ENCODE measurements at places on chromosomes 2 and 18.

- DNase-seq: no peak
Measured at GRCh38 chr2:41724465-41724864, 323.4 kb upstream of the PKDCC start.

- DNase-seq: no peak
Measured at GRCh38 chr2:207048416-207048815, 109.1 kb downstream of the CPO start.

DNA sequence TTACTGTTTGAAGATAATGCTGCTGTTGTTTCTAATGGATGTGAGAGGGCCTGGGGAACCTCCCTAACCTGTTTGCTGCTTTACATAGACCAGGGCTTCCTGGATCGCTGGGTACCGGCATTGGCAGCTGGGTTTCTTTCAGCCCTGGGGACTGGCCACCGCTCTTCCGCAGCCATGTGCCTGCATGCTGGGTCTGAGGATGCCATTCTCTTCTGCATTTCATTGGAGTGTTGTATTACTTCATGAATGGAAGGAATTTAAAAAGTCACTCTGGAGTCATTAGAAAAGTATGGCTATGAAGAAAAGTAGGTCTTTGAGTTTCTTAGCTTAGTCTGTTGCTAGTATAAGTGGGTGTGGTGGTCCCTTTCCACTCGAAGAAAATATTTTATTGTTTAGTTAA lies 107.3 kb upstream of the MGAT5 start:
- DNase-seq: no peak

- peak; percentile 86 for DNase-seq
Measured at GRCh38 chr2:73284296-73285158, at the start of gene FBXO41. Gene FBXO41 (minus strand): TSS chr2:73284478. CDS start chr2:73269630, 14,848 bp downstream.

GRCh38 chr2:191626497-191627151 lies 51.3 kb upstream of the NABP1 start:
- no peak for DNase-seq

- DNase-seq: no peak
Measured at GRCh38 chr2:37645362-37645761, 26.1 kb downstream of the CDC42EP3 start.

GRCh38 chr2:965640-966147 lies 15.0 kb downstream of the SNTG2 start:
- DNase-seq: no peak

DNA sequence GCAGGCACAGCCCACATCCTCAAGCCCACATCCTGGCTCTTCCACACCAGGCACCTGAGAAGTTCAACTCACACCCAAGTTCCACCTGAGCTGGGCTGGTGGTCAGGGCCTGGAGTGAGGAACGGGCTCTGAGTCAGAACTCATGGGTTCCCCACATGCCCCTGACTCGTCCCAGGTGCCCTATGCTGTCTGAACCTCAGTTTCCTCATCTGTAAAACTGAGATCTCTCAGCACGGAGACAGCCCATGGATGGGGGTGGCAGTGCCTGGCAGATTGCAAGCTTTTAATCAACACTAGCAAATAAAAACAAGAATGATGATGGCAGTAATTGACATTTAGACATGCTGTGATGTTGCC lies 307.8 kb downstream of the NDUFA10 start:
- no peak for DNase-seq

GRCh38 chr2:120749506-120750431 lies 14.1 kb downstream of the GLI2 start:
- DNase-seq: no peak

GRCh38 chr2:158125756-158126498 lies 24.3 kb downstream of the UPP2 start:
- DNase-seq: no peak

- DNase-seq: no peak
Measured at GRCh38 chr2:139526781-139527180, 746.6 kb upstream of the NXPH2 start.

DNA sequence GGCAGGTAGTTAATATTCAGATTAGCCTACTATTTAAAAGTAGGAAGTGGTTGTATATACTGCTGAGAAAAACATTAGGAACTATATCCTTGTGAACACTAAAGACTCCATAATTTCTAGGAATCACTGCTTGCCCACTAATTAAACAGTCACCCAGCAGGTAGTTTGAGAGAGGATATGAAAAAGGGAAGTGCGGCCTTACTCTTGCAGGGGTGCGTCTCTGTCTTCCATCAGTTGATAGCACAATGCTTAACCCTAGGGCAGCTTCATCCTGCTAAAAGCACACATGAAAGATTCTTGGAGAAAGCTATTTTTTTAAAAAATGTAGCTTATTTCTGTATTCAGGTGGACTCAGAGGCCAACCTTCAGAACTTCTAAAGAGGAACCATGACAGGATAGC lies 53.1 kb upstream of the ATP5MC3 start:
- DNase-seq: no peak

GRCh38 chr2:96514521-96514920 lies 9.4 kb upstream of the NEURL3 start:
- no peak for DNase-seq

GRCh38 chr2:228701506-228701905 lies 520.0 kb upstream of the SPHKAP start:
- DNase-seq: no peak

DNA sequence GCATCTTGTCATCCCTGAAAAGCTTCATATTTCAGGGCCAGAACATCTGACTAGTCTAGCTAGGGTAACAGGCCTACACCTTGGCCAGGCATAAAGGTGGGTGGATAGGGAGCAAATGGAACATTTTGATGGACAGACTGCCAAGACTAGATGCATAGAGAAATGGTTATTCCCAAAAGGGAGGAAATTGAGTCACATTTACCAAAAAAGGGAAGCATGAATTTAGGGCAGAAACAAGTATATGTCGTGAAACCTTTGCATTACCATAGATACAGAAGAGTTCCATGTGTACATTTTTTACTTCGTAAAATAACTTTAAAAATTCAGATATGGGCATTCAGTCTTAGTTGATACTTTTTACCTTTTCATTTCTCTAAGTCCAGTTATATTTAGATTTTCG lies 101.3 kb upstream of the ZEB2 start:
- no peak for DNase-seq

DNA sequence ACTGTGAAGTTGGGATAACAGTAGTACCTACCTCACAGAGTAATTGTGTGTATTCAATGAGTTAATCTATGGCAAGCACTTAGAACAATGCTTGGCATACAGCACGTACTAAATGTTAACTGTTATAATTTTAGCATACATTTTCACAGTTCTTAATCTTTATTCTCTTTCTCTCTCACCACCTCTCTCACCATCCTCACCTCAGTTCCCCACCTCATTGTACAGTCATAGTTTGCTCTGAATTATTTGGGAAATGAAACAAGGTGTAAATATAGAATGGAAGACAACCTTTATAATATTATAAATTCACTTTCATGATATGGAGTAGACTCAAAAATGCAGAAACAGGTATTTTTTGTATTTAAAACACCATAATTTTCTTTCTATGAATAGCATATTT lies 40.0 kb upstream of the DNAH7 start:
- no peak for DNase-seq

DNA sequence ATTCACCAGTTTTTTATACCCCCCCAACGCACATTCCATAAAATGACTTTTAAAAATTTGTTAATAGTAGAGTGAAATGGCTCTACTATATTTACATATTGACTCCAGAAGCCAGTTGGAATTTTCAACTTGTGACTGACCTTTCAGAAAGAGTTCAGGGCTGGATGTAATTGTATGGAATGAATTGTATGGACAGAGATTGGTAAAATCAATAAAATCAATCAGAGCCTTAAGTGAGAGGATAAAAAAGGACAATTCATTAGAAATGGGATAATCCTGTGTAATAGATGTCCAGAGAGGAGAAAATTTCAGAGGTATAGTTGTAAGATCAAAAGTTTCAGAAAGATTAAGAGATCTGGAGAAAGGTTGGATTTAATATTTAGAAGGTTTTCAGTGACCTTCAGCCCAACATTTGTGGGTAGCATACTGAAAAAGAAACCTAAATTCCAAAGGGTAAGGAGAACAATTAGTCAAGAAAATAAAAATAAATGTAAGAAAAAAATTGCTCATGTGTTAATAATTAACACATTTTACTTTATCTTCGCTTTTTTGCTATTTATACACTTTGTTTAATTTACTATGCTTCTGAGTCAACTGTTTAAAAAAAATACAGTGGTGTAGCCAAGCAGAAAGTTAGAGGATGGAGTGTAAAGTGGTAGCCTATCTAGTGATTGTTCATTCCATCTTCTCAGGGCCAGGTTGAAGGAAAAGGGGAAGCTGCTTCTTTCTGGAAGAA lies 385.4 kb upstream of the TMEFF2 start:
- no peak for DNase-seq

DNA sequence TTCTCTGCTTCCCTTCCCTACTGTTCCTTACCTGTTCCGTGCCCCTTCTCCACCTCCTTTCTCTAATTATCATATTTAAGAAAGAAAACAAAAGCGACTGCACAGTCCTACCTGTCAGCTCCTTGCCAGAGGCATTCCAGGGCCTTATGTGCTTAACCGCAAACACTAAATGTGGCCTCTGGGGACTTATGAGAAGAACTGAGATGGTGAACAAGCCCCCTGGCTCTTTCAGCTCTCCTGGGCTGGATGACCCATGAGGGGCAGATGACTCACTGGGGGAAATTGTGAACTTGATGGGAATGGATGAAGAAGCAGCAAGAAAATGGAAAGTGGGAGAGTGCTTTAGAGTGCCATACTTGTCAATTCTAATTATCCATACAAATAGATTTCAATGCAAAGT lies 106.3 kb upstream of the LYPD1 start:
- no peak for DNase-seq

DNA sequence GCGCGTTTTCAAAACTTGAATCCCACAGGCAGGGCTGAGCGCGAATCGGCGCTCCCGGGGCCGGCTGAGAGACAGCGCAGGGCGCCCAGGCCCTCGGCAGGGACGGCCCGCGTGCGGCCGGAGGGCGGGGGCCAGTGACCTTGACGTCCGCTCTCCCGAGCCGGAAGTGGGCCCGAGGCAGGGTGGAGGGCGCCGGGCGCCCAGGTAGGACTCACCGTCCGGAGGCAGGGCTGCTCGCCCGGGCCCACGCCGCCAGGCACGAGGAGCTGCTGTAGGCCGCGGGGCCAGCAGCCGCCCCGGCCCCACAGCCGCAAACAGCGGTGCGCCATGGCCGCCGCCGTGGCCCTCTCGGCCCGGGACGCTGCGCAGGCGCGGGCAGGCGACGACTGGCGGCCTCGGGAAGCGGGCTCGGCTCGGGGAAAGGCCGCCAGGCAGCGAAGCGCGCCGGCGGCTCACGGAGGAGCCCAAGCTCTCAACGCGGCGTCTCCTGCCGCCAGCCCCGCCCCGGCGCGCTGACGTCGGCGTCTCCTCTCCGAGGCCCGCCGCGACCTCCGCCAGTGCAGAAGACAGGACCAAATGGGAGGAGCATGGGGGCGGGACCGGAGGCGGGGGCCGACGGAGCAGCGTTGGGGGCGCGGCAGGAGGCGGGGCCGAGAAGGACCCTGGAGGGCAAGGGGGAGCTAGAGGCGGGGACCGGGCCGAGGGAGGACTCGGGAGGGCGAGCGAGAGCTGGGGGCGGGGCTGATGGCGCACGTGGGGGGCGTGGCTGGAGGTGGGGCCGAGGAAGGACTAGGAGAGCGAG lies at the start of gene AFG3L2:
Gene AFG3L2, minus strand, starts transcription at position 474 of the 802 bp plus-strand sequence. Its CDS starts 145 bp downstream, at position 329.
- DNase-seq: peak; percentile 95

- DNase-seq: peak; percentile 68
Measured at GRCh38 chr18:76709659-76710645, 112.4 kb upstream of the ZNF236 start.

GRCh38 chr2:170300993-170301392 lies 123.0 kb downstream of the MYO3B start:
- no peak for DNase-seq

GRCh38 chr2:189633392-189633811 lies 27.9 kb upstream of the ASNSD1 start:
- peak; percentile 19 for DNase-seq

- no peak for DNase-seq
Measured at GRCh38 chr2:190334479-190335224, 8.7 kb upstream of the INPP1 start.

- DNase-seq: no peak
Measured at GRCh38 chr2:121409388-121409787, 121.3 kb upstream of the RNU4ATAC start.

DNA sequence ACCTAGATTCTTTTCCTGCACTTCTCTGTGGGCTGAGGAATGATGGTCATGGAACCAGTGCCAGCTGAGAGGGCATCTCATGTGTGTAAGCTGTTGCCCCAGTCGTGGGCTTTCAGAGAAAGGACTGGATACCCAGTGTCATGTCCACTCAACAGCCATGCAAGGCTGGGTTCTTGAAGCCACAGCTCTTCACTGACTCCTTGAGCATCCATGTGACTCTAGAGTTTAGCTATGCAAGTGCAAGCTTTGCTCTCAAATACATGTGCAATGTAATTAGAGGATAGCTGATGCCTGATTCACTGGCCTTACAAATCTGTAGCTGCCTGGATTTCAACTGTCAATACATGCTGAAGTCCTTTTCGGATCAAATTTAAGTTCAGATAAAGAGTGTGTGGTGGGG lies 46.8 kb upstream of the EML6 start:
- DNase-seq: no peak

GRCh38 chr2:179261151-179261825 lies 3.3 kb downstream of the SESTD1 start:
- DNase-seq: no peak

DNA sequence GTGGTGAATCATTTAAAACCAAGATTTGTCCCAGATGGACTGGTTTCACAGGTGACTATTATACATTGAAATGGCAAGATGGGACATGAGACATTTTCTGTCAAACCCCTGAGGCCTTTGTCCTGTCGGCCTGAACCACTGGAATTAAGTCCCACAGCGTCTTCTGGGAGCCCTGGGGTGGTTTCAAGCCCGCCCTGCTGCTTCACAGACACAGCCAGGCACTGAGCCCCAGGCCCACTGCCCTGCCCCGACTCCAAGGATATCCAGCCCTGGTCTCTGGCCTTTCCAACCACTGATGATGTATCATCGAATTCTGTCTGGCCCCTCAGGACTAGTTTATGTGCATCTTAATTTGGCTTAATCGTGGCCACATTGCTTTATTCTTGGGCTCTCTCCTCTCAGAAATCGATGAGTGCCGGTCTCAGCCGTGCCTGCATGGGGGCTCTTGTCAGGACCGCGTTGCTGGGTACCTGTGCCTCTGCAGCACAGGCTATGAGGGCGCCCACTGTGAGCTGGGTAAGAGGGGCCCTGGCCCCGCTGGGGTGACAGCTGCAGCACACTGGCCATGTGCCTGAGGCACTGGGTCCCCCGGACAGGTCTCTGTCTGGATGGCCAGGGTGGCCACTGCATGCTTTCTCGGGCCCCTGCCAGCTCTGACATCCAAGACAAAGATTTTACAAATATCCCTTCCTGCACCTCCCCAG lies 39.5 kb downstream of the MTERF4 start:
- DNase-seq: no peak
